ENCODE measurements at places on chromosomes 1 and 21.
A peak's percentile ranks its signal among the peaks of the same experiment; 100 is the strongest.

DNA sequence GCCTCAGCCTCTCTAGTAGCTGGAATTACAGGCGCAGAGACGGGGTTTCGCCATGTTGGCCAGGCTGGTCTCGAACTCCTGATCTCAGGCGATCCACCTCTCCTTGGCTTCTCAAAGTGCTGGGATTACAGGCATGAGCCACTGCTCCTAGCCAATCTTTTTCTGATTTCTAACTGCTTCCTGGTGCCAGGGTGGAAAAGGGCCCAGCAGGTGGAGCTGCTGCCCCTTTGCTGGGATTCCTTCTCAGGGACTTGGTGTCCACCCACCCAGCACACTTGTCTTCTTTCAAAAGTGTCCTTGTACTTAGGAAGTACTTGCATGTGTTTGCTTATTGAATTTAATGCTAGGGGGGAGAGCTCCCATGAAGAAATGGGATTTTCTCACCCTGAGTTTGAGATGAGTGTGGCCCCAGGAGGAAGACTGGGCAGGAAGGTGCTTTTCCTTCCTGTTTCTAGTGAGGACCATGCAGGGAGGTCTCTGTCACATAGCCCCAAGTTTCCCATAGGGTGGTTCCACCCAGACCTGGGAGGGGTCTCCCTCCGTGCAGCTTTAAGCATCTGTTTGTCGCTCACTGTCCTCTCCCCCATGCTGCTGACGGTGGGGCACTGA, 14.2 kb downstream of the UTP11 start:
- no peak for ATAC-seq

DNA sequence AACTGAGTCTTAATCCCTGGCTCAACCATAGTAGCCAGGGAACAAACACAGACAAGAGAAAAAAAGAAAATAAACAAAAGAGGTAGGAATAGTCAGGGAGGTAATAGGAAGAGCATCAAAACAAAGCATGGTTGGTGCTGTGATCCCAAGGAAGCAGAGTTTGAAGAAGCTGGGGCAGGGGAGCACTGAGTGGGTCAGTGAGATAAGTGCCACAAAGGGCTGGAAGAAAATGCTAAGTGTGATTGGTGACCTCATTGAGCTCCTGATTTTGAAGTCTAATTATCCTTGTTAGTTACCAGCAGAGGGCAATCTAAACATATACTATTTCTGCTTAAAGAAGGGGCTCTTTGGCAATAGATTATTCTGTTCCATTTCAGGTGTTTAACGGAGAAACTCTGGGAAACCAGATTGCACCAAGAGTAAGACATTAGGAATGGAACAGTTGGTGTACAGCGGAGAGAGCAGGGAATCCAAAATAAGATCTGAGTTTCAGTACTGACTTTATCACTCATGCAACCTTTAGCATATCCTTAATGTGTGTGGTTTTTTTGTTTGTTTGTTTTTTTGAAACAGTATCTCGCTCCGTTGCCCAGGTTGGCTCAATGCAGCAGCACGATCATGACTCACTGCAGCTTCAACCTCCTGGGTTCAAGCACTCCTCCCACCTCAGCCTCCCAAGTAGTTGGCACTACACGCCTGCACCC, 30.7 kb upstream of the KIAA1614 start:
- ATAC-seq = no peak

DNA sequence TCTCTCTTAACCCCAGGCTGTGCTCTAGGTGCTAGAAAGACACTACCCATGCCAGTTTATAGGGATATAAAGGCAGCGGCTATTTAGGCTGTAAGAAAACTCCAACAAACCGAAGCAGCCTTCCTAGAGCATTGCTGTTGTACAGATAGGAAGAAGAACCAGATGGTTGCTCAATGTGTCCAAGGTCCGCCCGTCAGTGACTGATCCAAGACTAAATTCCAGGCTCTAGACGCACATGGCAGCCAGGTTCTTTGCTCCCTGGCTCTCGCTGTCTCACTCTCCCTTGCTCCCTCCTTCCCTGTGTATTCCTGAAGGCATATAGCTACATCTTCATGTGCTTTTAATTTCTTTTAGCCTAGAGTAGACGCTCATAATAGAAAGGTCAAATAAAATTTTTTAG, 303.4 kb downstream of the KIF26B start:
- ATAC-seq = no peak

- ATAC-seq = no peak
These were observed 528.5 kb downstream of the ADGRL2 start for GRCh38 chr1:82329226-82329625.

DNA sequence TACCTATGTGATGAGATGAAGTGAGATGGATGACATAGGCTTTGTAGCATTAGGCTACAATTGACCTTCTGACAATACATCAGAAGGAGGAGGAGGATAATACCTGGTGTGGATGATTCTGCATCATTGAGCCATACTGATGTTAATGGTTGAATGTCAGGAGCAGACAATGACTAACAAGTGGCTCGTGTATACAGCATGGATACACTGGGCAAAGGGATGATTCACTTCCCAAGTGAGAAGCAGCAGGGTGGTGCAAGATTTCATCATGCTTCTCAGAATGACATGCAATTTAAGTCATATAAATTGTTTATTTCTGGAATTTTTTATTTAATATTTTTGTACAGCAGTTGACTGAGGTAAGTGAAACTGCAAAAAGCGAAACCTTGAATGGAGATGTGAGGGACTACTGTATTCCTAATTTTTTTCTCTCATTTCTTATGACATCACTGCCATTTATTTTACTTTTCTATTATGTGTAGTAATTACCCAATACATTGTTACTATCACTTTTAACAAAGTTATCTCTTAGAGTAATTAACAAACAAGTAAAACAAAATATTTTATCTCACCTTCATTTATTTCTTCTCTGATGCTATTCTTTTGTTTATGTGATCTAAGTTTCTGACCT, 34.4 kb upstream of the COP1 start:
- no peak for ATAC-seq

DNA sequence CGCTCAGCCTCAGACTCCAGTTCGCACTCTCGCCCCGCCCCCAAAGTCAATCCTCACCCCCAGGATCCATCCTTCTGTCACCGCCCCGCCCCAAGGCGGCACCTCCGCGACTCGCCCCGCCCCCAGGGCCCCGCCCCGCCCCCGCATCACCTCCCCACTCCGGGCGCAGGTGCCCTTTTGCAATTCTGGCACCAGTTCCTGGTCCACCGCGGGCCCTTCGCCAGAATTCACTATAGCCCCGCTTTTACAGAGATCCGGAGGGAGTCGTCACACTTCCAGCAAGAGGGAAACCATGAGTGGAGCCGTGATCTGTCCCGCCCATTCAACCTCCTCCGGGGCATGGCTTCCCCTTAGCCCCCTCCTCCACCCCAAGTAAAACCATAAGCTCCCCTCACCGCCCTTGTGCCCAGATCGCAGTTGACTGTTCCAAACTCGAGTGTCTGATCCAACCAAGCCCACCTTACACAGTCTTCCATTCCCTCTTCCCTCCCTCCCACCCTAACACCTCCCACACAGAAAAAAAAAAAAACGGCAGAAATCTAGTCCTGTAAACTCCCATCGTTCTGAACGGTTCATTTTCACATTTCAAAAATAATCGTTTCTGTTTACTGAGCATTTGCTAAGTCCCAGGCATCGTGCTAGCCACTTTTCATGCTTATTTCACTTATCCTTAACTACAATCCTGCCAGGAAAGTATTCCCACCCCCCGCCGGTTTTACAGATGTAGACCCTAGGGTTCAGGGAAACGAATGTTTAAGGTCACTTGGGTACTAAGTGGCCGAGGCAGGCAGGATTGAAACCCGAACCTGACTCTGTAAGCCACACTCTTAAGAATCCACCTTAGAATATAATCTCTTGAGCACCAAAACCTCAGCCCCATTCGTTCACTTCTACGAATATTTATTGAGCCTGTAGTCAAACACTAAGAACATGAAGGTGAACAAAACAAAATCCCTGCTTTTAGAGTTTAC, 1.3 kb upstream of the DNAJC16 start:
- ATAC-seq = peak; percentile 81

DNA sequence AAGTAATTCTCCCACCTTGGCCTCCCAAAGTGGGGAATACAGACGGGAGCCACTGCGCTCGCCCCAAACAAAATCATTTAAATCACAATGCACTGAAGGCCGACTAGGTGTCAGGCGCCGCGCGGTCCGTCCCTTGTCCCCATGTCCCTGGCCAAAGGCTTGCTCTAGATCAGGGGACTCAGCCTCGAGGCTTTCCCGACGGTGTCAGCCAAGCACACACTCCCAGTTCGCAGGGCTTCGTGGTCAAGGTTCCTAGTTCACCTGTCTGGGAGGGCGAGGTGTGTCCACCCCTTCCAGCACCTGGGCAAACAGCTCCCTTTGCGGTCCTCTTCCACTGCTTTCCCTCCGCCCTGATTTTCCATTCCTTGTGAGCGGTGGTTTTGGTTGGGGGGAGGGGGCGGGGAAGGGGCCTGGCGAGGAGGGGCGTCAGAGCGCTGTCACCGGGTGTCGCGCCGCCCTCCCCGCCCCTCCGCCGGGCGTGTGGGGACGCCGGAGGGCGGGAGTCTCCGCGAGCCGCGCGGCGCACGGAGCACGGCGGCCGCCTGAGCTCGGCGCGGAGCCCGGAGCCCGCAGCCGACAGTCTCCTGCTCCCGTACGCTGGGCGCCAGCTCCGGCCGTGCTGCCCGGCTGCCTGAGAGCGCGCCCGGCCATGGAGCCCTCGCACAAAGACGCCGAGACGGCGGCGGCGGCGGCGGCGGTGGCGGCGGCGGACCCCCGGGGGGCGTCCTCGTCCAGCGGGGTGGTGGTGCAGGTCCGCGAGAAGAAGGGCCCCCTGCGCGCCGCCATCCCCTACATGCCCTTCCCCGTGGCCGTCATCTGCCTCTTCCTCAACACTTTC, at the start of gene STUM:
Gene STUM, plus strand, starts transcription at position 509 of the 838 bp plus-strand sequence. Its CDS starts 141 bp downstream, at position 650.
- ATAC-seq = peak; percentile 59

All from stimulated activated memory B cell treated with anti-CD40 and anti-IgM and Interleukin-4, amounts not matched to agents 10 μg/mL and 1 μg/mL and 100 μg/mL, for 72 hours (primary cell).